Stimulated activated CD8-positive, alpha-beta memory T cell treated with anti-CD3 and anti-CD28 coated beads, Interleukin-4, amount 100 ng/mL, for 4 hours (primary cell): ENCODE measurements at places on chromosomes 16 and 17.

DNA sequence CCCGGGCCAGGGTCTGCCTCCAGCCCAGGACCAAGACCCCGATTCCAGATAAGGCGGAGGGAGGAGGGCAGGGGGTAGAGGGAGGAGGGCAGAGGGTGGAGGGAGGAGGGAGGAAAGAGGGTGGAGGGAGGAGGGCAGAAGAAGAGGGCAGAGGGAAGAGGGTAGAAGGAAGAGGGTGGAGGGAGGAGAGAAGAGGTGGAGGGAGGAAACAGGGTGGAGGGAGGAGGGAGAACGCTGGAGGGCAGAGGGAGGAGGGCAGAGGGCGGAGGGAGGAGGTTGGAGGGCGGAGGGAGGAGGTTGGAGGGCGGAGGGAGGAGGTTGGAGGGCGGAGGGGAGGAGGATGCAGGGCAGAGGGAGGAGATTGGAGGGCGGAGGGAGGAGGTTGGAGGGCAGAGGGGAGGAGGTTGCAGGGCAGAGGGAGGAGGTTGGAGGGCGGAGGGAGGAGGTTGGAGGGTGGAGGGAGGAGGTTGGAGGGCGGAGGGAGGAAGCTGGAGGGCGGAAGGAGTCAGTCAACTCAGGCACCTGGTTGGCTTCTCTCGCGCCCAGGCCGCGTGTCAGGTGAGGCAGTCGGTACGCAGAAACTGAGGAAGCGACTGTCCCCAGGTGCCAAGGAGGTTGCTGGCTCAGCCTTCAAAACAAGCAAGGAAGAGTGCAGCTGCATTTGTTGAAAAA lies 65.2 kb downstream of the KLHDC4 start:
- no peak for DNase-seq

DNA sequence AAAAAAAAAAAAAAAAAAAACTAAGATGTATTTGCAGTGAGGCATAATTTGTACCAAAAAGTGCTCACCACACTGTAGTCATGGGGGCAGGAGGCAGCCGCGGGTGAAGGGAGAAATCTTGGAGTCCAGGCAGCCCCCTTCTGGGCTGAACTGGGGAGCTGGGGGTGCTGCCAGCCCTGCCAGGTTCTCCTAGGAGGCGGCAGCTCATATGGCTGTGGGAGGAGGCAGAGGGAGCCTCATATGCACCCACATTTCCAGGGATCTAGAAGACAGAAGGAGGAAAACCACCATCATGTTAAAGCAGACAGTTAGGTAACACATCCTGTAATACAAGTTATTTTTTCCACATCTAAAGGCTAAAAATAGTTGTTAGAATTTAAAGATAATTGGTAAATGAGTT lies 16.3 kb downstream of the MAPT start:
- no peak for DNase-seq

GRCh38 chr16:57937861-57938260 lies 33.1 kb downstream of the CNGB1 start:
- DNase-seq = no peak

GRCh38 chr17:46841561-46842379 lies 9.6 kb upstream of the WNT9B start:
- no peak for DNase-seq

GRCh38 chr16:411576-412265 lies 10.0 kb downstream of the DECR2 start:
- no peak for DNase-seq

DNA sequence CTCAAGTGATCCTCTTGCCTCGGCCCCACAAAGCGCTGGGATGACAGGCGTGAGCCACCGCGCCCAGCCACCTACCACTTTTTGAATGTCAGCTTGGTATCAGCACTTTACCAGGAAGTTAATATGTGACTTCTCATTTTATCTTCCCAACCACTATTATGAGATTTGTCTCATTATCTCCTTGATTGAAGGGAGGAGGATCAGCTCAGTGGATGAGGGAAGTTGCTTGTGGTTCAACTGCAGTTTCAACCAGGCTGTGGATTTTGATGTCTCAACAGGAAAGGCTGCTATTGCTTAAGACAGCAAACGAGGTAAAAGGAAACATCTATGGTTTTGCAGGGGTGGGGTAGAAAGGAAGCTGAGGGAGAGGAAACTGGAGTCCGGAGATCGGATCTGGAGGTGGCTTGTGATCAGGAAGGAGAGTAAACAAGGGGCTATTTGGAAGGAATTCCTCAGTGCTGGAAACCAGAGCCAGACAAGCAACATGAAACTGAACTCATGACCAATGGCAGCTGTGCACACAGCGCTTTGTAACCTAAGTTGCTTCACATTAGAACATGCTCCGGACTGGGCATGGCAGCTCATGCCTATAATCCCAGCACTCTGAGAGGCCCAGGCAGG lies 180.5 kb downstream of the VPS53 start:
- no peak for DNase-seq

DNA sequence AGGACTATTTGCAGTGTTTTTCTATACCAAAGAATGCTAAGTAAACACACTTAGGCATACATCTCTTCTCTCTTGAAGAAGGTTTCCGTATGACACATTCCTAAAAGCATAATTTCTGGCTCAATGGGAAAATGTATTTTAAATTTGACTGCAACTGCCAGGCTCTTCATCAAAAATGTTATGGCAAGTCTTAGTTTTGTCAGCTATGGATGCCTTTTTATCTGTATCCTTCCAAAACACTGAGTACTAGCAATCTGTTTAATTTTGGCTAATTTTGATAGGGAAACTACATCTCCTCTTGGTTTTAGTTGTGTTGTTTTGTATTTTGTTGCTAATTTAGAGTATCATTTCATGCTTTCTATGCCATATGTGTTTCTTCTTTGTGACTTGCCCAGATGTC lies 35.4 kb downstream of the MRPS23 start:
- no peak for DNase-seq

- no peak for DNase-seq
These were observed 487 bp downstream of the RANBP10 start for GRCh38 chr16:67805718-67806427.

- DNase-seq = no peak
These were observed 6.7 kb downstream of the CAMTA2 start for GRCh38 chr17:4980644-4981216.
